ENCODE measurements at places on chromosomes 13 and 19. TPM values are rescaled to one million over a fixed set of nuclear protein-coding genes. Genes with fewer than 3 reads are reported as not detected.

CEACAM8 gene
- total RNA-seq = not detected

FGF22 gene
- not detected for total RNA-seq

DNA sequence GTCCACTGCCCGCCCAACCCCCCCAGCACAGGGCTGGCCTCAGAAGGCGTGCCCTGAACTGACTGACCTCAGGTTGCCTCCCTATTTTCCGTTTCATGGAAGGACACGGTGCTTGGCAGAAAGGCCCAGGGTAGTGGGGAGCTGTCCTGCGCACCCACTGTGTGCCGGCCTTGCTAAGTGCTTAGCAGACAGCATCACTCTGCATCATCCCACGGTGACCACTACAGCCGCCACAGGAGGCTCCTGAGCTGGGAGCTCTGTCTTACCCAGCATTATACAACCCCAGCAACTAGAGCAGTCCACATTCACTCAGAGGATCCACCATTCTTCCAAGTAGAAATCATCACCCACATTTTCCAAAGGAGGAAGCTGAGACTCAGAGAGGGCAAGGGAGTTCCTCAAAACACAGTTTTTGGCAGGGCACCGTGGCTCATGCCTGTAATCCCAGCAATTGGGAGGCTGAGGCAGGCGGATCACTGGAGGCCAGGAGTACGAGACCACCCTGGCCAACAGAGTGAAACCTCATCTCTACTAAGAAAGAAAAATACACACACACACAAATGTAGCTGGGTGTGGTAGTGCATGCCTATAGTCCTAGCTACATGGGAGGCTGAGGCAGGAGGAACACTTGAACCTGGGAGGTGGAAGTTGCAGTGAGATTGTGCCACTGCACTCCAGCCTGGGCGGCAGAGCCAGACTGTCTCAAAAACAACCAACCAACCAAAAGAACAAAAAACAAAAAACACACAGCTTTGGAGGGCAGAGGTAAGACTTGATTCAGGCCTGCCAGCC is 1.6 kb downstream of the SBK2 start:
- DNase-seq = no peak

DNA sequence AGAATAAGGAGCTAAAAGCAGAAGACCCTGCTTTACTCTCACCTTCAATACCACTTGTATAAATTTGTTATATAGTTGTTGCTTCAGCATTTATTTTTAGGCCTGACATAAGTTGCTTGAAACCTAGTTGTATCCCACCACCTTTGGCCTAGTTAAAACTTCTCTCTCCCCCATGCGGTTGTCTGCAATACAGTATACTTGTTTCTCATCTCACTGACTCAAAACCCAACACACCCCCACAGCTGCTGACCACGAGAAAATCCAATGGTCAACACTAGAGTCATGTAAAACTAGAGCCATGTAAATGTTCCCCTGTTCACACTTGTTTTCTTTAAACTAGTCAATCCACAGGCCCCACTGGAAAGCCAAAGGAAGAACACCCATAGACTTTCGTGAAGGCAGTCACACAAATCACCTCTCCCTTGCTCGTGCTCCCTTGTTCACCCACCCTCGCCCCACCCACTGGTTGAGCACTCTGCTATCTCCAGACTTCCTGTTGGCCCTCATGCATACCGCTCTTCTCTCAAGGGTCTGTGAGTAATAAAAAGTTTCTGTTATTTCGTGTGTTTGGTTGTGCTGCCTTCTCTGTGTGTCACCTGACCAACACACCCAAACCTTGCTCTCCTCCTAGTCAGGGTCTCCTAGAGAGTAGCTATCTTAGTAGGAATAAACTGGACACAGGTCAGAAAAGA is 12.9 kb upstream of the CCDC169 start:
- DNase-seq = no peak

DNA sequence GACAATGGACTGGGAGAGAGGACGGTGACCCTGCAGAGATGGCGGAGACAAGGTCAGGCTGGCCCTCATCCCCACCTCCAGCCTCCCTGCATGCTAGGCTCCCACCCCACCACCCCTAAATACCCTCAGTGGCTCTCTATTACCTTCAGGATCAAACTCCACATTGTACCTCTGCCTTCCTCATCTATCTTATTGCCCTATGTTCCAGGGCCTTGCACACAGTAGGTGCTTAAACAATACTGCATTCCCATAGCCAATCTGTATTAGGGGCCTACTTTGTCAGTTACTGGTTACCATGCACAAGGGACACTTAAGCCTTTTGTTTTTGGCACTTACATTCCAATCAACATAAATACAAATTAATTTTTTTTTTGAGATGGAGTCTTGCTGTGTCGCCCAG is 6.5 kb downstream of the PALM3 start:
- DNase-seq = no peak

DNA sequence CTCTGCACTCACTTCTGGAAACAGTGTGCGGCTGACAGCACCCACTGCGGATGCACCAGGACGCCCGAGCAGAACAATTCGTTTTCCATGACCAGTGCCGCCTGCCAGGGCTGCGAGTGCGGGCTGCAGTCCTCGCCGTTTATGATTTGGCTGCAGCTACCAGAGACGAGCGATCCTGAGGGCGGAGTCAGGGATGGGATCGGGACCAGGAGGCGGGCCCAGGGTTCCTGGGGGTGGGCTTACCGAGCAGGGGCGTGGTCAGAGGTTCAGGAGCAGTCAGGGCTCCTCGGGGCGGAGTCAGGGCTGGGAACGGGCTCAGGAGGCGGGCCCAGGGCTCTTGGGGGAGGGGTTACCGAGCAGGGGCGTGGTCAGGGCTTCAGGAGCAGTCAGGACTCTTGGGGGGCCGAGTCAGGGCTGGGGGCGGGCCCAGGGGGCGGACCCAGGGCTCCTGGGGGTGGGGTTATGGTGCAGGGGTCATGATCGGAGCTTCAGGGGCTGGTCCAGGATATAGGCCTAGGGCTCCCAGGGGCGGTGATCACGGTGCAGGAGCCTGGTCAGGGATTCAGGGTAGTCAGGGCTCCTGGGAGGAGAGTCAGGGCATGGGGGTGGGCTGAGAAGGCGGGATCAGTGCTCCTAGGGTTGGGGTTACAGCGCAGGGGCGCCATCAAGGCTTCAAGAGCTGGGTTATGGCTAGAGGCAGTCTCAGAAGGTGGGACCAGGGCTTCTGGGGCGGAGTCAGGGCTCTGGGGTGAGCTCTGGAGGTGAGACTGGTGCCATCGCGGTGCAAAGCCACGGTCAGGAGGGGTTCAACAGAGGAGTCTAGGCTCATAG is 1.7 kb downstream of the KLK4 start:
- DNase-seq = no peak

- no peak for DNase-seq
Measured at GRCh38 chr19:48967346-48968178, 2.5 kb downstream of the FTL start.
